Heart right ventricle (tissue), 16 donors: ENCODE measurements at places on chromosomes 6 and 20. TPM values are rescaled to one million over a fixed set of nuclear protein-coding genes. Genes with fewer than 3 reads are reported as not detected.

GRCh38 chr6:121201105-121201504, 133.2 kb downstream of the TBC1D32 start:
- no peak for DNase-seq

Gene HLA-DOB
- total RNA-seq: 0.45 TPM

DNA sequence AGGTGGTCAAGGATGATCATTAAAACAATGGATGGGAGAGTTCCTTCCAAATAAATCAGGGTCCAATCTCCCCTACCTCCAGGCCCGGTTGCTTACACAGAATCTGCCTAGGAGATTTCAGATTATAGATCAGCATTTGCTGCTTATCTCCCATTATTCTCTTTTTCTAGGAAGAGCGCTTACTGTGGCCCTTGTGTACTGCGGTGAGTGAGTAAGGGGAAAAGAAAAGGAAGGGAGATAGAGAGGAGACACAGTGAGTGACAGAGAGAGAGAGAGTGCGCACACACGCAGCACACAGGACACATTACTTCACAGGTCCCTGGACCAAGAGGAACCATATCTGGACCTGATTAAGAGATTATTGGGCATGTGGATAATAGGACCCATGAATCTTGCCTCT, 6.2 kb downstream of the LATS1 start:
- no peak for DNase-seq

- no peak for DNase-seq
Observed at GRCh38 chr6:144345451-144345850, 60.3 kb downstream of the UTRN start.

- no peak for DNase-seq
Observed at GRCh38 chr20:57968120-57968519, 258.3 kb upstream of the PMEPA1 start.

Gene HS3ST5
- total RNA-seq: not detected

- DNase-seq: no peak
Observed at GRCh38 chr6:45563041-45563440, 185.3 kb upstream of the SUPT3H start.

Gene TCP11
- total RNA-seq: not detected

DNA sequence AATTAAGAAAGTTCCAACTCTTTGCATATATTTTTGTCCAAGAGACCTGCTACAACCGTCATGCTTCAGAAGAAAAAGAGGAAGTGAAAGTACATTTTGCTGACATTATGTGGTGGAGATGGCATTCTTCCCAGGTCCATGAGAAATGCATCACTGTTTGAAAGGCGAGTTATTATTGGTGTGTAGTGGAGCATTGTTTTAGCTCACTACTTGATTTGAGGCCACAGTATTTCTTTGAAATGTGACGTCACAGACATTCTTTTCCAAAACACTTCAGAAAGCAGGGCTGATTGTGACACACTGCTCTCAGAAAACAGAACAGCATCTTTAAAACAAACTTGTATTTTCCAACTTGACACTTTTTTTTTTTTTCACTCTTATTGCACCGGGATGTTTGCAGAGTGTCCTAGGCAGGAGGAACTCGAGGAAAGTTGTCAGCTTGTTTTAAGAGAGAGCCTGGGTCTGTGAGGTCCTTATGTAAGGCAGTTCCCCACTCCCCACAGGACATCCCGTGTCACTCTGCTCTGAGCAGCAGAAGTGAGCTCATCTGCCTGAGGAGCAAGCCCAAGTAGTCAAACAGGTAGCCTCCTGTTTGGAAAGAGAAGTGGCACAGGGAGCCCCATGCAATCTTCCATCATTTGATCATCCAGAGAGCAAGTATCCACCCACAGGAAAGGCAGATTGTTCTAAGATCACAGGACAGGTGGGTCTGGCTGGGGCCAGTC, 1.1 kb downstream of the SPTLC3 start:
- DNase-seq: no peak

DNA sequence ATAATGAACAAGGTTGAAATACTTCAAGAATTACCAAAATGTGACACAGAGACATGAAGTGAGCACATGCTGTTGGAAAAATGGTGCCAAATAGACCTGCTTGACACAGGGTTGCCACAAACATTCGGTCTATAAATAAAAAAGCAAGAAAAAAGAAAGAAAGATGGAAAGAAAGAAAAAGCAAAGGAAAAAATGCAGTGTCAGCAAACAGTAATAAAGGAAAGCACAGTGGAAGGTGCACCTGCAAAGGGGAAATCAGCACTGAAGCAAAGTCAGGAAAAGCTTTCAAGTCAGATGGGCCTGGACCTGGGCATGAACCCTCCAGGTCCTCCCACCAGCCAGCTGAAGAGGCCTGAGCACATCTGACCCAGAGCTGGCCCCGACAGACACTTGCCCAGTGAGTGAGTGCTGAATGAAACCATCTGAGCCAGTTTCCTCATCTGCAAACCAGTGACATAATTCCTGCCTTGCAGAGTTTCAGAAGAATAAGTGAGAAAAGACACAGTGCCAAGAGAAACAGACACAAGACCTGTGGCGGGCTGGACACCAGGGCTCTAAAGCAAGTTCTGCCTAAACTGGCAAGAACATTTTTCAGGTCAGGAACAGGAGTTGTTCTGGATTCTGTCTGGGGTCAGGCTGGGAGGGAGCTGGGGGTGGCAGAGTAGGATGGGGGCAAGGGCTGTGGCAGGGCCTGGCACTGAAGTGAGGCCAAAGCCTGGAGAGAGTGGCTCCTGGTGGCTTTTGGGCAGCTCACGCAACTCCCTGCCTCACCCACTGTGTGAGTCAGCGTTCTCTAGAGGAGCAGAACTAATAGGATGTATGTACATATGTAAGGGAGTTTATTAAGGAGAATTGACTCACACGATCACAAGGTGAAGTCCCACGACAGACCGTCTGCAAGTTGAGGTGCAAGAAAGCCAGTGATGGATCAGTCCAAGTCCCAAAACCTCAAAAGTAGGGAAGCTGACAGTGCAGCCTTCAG, 23.9 kb upstream of the MICB start:
- DNase-seq: no peak

- no peak for DNase-seq
Observed at GRCh38 chr6:49464691-49465090, 1.5 kb downstream of the CENPQ start.

GRCh38 chr6:88922775-88923548, 40.5 kb downstream of the RNGTT start:
- DNase-seq: no peak

GRCh38 chr6:141682391-141682790, 450.3 kb upstream of the GJE1 start:
- DNase-seq: no peak

Gene HEY2
- 12.4 TPM for total RNA-seq

Gene COL20A1
- 0.30 TPM for total RNA-seq

GRCh38 chr6:29629571-29629970, 3.4 kb downstream of the GABBR1 start:
- DNase-seq: no peak

Gene CD40
- total RNA-seq: 2.6 TPM
